ENCODE measurements at places on chromosomes 16 and 17.

DNA sequence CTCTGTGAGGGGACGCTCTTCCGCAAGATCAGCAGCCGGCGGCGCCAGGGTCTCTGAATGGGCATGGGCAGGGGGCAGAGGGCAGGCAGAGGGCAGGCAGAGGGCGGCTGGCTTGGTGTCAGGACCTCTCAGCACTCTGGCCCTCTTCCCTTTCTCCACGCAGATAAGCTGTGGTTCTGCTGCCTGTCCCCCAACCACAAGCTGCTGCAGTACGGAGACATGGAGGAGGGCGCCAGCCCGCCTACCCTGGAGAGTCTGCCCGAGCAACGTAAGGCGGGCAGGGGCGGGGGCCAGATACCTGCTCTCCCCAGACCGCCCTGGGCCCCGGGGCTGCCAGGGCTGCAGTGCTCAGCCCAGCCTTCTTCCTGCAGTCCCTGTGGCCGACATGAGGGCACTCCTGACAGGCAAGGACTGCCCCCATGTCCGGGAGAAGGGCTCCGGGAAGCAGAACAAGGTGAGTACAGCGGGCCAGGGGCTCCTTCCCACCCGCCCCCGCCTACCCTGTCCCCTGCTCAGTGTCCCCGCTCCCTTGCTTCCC lies 4.1 kb downstream of the ELMO3 start:
- H3K4me1 ChIP-seq: peaks cover 2% of the 10 kb centered on the region
- H3K27me3 ChIP-seq: no peaks in the 10 kb centered on the region
- no peak for DNase-seq
- H3K4me3 ChIP-seq: no peak overlapping the region
- peaks cover 28% of the 10 kb centered on the region for H3K36me3 ChIP-seq

DNA sequence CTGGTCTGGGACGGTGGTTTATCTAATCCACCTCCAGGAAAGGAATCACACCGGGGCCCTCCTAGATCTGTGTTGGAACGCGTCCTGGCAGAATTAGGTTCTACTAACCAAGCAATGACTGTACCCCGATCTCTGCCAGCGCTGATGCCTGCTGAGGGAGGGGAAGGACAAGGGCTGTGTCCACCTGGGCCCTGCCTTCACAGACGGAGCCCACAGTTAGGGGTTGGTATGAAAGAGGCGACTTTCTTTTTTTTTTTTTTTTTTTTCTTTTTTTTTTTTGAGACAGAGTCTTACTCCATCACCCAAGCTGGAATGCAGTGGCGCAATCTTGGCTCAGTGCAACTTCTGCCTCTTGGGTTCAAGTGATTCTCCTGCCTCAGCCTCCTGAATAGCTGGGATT lies 9.9 kb upstream of the KRT19 start:
- peaks cover 47% of the 10 kb centered on the region for H3K27me3 ChIP-seq
- no peak overlapping the region for H3K4me3 ChIP-seq
- no peak for DNase-seq
- H3K4me1 ChIP-seq: no peaks in the 10 kb centered on the region

- no peaks in the 10 kb centered on the region for H3K27me3 ChIP-seq
- H3K4me3 ChIP-seq: no peak overlapping the region
- DNase-seq: no peak
- H3K27ac ChIP-seq: no peak overlapping the region
These were observed 17.9 kb downstream of the NDUFAB1 start for GRCh38 chr16:23578101-23578830.

DNA sequence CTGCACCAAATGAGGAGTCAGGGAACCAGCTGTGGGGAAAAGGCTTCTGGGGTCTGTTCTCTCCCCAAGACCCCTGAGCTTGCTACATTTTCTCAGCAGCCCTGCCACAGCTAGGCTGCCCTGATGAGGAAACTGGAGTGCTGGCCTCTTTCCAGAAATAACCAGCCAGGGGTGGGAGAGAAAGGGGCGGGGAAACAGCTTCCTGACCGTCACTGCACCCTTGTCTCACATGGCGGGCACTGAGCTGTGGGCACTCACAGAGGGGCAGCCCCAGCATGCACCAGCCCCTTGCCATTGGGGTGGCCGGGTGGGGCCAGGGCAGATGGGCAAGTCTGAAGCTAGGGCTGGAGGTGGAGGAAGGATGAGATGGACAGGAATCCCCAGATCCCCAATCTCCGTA lies 2.9 kb downstream of the SRL start:
- H3K36me3 ChIP-seq: no peaks in the 10 kb centered on the region
- H3K4me1 ChIP-seq: no peaks in the 10 kb centered on the region
- H3K27ac ChIP-seq: no peak overlapping the region
- peaks cover 28% of the 10 kb centered on the region for H3K27me3 ChIP-seq
- DNase-seq: no peak

- peaks cover 3% of the 10 kb centered on the region for H3K4me1 ChIP-seq
- H3K4me3 ChIP-seq: no peak overlapping the region
- H3K27ac ChIP-seq: no peak overlapping the region
- no peak for DNase-seq
These were observed 9.8 kb downstream of the MPHOSPH6 start for GRCh38 chr16:82160226-82160625.

DNA sequence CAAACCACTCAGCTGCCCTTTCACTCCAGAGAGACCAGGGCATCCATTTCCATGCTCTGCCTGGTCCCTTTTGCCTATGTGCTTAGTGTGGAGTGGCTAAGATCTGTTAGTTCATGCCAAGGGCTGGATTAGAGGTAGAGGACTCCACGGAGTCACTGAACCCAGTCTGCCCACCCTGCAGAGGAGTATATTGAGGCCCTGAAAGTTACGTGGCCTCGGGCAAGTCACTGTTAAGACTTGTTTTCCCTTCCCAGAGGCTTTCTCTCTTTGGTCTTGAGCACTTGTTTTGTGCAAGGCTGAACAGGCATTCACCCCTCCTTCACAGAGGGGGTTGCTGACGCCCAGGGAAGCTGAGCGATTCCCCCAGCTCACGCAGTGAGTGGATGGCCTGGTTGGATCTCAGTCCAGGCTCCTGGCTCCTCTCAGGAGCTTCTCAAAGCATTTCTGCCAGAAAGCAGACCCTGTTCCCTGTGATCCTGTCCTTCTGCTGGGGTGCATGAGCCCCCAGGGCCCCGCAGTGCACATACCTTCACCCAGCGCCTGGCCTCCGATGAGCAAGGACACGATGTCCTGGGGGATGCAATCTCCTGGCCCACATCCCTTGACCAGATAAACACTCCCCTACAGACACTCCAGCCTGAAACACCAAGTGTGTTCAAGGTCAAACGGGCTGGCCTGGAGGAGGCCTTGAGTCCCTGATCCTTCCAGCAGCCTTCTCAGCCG lies 153.4 kb upstream of the GSE1 start:
- no peak overlapping the region for H3K4me3 ChIP-seq
- H3K36me3 ChIP-seq: no peaks in the 10 kb centered on the region
- H3K27ac ChIP-seq: no peak overlapping the region
- no peak for DNase-seq

GRCh38 chr17:80365983-80366382 lies 49.0 kb upstream of the ENDOV start:
- H3K4me3 ChIP-seq: no peak overlapping the region
- H3K36me3 ChIP-seq: peaks cover 81% of the 10 kb centered on the region
- DNase-seq: peak; percentile 19
- H3K4me1 ChIP-seq: no peaks in the 10 kb centered on the region

- peaks cover 34% of the 10 kb centered on the region for H3K36me3 ChIP-seq
- peaks cover 7% of the 10 kb centered on the region for H3K4me1 ChIP-seq
- H3K4me3 ChIP-seq: no peak overlapping the region
- no peaks in the 10 kb centered on the region for H3K27me3 ChIP-seq
These were observed 59.8 kb downstream of the PIPOX start for GRCh38 chr17:29102741-29103181.

DNA sequence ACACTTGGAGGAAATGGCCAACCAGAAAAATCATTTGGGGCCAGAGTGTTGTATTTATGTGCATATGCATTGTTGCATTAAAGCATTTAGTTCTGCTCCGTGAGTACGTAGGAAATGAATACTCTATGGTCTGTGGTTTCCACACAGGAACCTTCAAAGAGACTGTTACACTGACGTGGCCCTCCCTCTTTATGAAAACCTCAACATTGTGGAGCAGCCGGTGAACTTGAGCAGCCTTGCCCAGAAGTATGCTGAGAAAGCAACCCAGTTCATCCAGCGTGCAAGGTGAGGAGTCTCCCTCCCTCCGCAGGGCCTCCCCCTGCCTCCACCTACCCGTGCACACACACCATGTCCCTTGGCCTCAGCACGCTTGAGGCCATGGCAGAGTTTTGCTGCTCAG lies 65.2 kb downstream of the ARSG start:
- H3K4me1 ChIP-seq: peaks cover 72% of the 10 kb centered on the region
- peak overlapping the region; percentile 38 for H3K4me3 ChIP-seq

- DNase-seq: peak; percentile 86
- H3K4me3 ChIP-seq: peak overlapping the region; percentile 62
- peaks cover 7% of the 10 kb centered on the region for H3K27me3 ChIP-seq
- H3K4me1 ChIP-seq: peaks cover 58% of the 10 kb centered on the region
These were observed 38.5 kb downstream of the TBC1D16 start for GRCh38 chr17:79997011-79997660.

DNA sequence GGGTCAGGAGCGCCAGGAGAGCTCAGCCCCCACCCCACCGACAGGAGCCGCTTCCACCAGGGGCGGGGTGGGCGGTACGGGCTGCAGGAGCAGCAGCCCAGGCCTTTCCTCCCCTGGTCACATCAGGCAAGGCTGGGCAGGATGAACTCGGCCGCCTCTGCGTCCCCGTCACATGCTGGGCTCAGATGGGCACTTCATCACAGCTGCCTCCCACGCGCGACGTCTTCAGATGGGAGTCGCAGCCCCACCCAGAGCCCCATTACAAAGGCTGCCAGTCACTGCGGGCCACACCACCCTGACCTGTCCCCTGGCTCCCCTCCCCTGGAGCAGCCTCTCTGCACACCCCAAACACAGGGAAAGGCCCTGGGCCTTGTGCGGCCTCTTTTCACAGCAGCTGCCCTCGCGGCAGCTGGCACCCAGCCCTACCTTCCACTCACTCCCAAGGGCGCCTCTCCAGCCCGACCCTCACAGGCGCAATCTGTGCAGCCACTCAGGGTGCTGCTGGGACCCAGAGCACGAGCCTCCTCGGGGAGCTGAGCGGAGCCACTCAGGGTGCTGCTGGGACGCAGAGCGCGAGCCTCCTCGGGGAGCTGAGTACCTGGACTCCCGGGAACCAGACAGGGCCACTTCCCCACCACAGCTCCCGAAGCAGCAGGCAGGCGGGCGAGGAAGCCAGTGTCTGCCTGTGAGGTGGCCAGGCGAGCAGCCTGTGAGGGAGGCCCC lies 4.7 kb downstream of the ZNF598 start:
- peak overlapping the region; percentile 55 for H3K27ac ChIP-seq
- H3K4me1 ChIP-seq: peaks cover 45% of the 10 kb centered on the region
- H3K4me3 ChIP-seq: no peak overlapping the region
- no peak for DNase-seq

DNA sequence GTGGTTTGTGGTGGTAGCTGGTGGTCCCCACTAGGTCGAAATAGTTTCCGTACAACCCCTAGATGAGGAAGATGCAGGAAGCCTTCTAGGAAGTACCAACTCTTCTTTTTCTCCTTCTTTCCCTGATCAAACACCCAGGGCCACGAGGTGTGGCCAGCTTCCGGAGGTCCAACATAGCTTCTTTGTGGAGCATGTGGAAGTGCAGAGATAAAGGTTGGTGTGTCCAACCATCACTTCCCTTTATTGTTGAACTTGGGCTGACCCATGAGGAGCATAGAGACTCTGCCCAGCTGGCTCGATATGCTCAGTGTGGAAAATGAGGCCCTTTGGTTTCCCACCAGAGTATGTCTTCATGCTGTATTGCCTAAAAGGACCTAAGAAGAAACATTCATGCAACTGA lies 6.3 kb upstream of the RGS9 start:
- no peak overlapping the region for H3K27ac ChIP-seq
- H3K36me3 ChIP-seq: no peaks in the 10 kb centered on the region
- no peak overlapping the region for H3K4me3 ChIP-seq
- H3K27me3 ChIP-seq: peaks cover 76% of the 10 kb centered on the region
- H3K4me1 ChIP-seq: peaks cover 10% of the 10 kb centered on the region
- no peak for DNase-seq

- H3K4me1 ChIP-seq: no peaks in the 10 kb centered on the region
- H3K27me3 ChIP-seq: no peaks in the 10 kb centered on the region
- H3K4me3 ChIP-seq: no peak overlapping the region
- H3K36me3 ChIP-seq: no peaks in the 10 kb centered on the region
- no peak overlapping the region for H3K27ac ChIP-seq
These were observed 125.3 kb downstream of the SHISA6 start for GRCh38 chr17:11366272-11366850.

DNA sequence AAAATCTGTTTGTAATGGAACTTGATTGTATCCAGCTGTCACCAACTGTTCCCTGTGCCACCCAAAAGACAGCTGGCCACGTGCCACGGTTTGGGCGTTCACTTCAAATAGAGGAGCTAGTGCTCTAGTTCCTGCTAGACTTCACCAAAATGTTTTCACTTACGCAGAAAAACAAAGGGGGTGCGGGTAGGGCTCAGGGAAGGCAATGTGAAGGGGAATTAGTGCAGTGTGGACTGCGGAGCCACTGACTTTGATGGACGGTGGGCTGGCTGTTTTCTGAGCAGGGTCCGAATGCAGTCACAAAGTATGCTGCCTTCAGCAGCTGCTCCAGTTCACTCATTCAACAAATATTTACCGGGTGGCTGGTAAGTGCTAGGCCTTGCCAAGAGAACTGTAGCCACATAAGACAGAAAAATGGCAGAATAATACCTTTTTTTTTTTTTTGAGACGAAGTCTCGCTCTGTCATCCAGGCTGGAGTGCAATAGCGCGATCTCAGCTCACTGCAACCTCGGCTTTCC lies 7.6 kb upstream of the CYTH1 start:
- DNase-seq: peak; percentile 74
- H3K36me3 ChIP-seq: peaks cover 38% of the 10 kb centered on the region
- H3K4me3 ChIP-seq: peak overlapping the region; percentile 32
- peak overlapping the region; percentile 96 for H3K27ac ChIP-seq

- H3K27me3 ChIP-seq: peaks cover 70% of the 10 kb centered on the region
- H3K4me3 ChIP-seq: peak overlapping the region; percentile 80
- H3K27ac ChIP-seq: no peak overlapping the region
- H3K4me1 ChIP-seq: peaks cover 22% of the 10 kb centered on the region
- no peak for DNase-seq
These were observed 754 bp upstream of the NOXO1 start for GRCh38 chr16:1982013-1982433.

DNA sequence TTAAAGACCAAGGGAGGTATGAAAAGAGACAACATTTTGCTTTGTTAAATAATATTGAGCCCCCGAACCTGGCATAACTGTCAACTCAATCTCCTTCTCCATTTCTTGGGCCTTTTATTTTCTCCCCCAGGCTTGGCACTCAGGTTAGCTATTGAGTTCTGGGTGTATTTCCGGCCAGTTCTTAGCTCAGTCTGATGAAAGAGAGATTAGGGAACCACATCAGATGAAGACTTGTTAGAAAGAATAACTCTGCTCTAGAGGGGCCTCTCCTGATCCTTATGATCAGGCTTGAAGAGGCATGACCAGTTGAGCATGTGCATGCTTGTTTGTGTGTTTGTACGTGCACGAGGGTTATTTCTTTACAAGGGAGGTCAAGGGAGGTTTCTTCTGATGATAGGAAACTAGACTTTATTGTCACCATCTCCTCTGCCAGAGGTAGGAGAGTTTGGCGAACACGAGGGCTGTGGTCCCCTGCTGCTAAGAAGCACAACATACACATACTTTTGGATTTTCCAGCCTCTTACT lies 29.2 kb upstream of the HS3ST2 start:
- H3K27ac ChIP-seq: no peak overlapping the region
- no peak for DNase-seq
- no peaks in the 10 kb centered on the region for H3K36me3 ChIP-seq
- peaks cover 7% of the 10 kb centered on the region for H3K27me3 ChIP-seq
- H3K4me1 ChIP-seq: peaks cover 4% of the 10 kb centered on the region

- H3K27me3 ChIP-seq: peaks cover 10% of the 10 kb centered on the region
- DNase-seq: no peak
- no peak overlapping the region for H3K4me3 ChIP-seq
- H3K36me3 ChIP-seq: peaks cover 15% of the 10 kb centered on the region
- no peak overlapping the region for H3K27ac ChIP-seq
- peaks cover 19% of the 10 kb centered on the region for H3K4me1 ChIP-seq
These were observed 15.6 kb downstream of the PLK1 start for GRCh38 chr16:23694265-23694643.

Measured in activated naive CD4-positive, alpha-beta T cell treated with anti-CD3 and anti-CD28 coated beads, Interleukin-2, amount 10 ng/mL, durations not matched to agents 7 days and 5 days (primary cell).